ENCODE measurements at places on chromosomes 7 and 10.
A peak's percentile ranks its signal among the peaks of the same experiment; 100 is the strongest.

- no peak for DNase-seq
These were observed 1.2 kb downstream of the ADIRF start for GRCh38 chr10:86969421-86970041.

DNA sequence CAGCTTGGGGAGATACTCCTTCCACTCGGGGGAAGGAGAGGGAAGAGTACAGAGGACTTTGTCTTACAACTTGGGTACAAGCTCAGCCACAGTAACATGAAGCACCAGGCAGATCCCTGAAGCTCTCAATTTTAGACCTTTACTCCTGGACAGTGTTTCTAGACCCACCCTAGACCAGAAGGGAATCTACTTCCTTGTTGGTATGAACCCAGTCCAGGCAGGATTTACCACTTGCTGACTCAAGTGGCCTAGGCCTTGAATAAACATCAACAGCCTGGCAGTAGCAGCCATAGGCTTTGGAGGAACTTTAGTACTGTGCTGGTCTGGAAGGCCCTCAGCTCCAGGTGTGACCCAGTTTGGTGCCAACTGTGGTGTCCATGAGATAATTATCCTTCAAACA is 173.1 kb downstream of the ADRA2A start:
- DNase-seq: no peak

DNA sequence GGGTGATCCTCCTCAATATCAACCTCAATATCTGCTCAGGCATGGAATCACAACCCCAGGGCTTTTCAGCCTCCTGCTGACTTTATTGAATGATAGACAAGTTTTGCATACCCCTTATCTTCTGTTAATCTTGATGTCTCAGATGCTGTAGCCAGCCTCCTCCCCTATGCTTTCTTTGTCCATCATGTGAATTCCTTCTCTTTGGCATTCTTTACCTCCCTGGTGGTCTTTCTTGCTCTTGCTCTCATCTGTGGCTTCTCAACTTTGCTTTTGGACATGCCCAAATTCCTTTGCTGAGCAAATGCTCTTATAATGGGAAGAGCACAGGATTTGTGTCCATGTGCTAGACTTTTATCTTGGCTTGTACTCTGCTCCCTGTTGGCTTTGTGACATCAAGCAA is 73.4 kb upstream of the FAM13C start:
- DNase-seq: no peak

DNA sequence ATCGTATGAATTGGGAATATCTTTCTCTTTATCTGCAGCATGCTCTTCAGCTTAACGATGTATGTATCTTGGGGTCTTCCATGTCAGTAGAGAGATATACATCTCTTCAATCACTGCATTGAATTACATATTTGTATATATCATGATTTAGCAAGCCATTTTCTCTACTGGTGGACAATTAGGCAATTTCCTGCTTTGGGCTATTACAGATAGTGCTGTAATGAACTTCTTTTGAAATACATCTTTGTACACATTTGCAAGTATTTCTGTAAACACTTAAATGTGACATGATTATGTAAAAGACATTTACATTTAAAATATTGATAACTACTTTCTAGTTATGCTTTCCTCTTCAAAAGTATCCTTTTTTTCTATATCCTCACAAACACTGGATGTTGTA is 199.0 kb downstream of the PPP1R9A start:
- DNase-seq: no peak

GRCh38 chr10:49335364-49335972 is 36.5 kb downstream of the C10orf71 start:
- peak; percentile 46 for DNase-seq
